ENCODE measurements at places on chromosomes 5 and 9.
A peak's percentile ranks its signal among the peaks of the same experiment; 100 is the strongest.

- no peak for DNase-seq
These were observed 136.5 kb downstream of the CDK5RAP2 start for GRCh38 chr9:120443489-120443888.

DNA sequence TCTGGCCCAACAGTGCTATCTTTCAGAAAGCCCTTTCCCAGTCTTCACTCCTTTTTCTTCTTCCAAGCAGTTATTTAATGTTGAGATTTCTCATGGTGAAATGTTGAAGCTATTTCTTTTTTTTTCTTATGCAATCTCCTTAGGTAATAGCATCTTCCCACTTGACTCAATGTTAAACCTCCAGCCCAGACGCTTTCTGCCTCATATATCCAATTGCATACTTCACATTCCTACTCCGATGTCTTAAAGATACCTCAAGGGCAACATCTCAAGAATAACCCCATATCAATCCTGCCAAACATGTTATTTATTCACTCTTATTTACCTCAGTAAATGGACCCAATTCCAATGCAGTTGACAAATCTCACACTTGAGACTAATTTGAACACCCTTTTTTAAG, 187.3 kb downstream of the CDH12 start:
- DNase-seq: no peak

DNA sequence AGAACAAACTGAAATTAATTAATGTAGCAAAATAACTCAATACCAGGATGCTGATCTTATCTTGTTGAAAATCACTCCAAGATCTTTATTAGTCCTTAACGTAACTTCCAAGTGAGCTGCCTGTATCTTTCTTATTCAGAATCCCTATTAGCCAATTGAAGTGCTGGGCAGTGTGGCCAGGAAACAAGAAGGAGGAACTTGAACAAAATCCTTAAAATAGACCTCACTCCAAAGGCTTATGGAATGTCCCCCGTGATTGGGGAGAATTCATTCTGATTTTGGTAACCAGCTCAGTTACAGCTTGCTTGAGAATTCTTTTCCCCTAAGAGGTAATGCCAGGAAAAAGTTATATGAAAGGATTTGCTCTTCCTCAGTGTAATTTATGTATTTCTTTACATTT, 171.0 kb downstream of the DEPDC1B start:
- no peak for DNase-seq

DNA sequence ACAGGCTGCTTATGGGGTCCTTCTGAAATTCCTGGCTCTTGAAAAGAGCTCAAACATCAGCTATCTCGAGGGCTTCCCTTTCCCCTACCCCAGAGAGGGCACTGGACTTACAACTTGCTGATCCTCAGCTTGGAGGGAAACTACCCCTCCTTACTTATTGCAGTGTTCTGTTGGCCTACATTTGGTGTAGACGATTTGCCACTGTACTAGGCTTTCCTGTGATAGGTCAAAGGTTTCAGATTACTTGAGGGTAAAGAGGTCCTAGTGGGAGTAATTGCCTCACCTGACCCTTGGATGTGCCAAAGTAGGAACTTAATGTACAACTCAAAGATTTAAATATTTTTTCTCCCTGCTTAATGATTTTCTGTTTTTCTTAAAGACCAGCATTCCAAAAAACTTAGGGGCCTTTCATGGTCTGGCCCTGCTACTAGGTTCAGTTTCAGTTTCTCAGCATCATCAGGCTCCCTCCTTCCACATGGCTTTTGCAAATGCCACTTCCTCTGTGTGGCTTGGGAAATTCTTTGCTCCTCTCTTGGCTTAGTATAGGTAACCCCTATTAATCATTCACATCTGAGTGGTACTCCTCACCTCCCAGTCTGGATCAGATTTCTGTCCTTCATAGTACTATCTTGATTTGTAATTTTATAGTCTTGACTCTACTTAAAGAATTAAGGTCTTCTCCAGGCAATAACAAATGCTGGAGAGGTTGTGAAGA, 32.4 kb downstream of the CYSTM1 start:
- DNase-seq: no peak

- no peak for DNase-seq
These were observed 108.4 kb upstream of the DHFR start for GRCh38 chr5:80763211-80763610.

GRCh38 chr9:136619742-136620440, 42.8 kb upstream of the EGFL7 start:
- DNase-seq: no peak

GRCh38 chr5:143605403-143606005, 202.0 kb upstream of the NR3C1 start:
- DNase-seq: no peak

GRCh38 chr9:79689576-79689975, 117.8 kb downstream of the TLE4 start:
- no peak for DNase-seq

DNA sequence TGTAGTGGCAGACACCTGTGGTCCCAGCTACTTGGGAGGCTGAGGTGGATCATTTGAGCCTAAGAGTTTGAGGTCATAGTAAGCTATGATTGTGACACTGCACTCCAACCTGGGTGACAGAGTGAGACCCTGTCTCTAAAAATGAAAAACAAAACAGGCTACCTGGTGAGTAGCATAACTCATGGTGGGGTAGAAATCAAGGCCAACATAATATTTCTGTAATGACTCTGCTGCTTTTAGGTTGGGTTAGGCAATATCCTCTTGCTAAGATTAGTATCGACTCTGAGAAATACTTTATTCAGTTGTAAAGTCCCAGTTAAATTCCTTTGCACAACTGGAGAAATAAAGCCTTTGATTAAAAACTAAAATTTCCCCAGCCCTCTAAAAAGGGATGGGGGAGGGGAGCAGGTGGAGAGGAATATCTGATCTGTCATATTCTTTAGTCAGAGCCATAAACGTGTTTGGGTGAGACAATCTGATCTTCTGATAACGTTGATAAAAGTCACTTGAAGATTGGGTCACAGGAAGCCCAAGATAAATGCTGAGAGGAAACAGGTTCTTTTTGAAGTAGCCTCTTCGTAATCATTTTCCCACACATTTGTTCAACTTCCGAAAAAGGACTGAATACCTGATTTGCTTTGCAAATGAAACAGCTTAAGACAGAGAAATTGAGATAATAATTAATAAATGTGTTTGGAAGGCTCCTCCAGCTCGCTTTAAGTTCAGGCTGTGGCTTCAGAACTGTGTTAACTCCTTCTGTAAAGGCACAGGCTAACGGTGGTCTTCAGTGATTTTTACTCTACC, 14.9 kb downstream of the IL4 start:
- DNase-seq: no peak

GRCh38 chr5:6454628-6455053, 6.0 kb downstream of the UBE2QL1 start:
- no peak for DNase-seq

GRCh38 chr9:18474783-18475182, 830 bp downstream of the ADAMTSL1 start:
- DNase-seq: no peak

- no peak for DNase-seq
These were observed 17.9 kb upstream of the FBP1 start for GRCh38 chr9:94657021-94657725.

DNA sequence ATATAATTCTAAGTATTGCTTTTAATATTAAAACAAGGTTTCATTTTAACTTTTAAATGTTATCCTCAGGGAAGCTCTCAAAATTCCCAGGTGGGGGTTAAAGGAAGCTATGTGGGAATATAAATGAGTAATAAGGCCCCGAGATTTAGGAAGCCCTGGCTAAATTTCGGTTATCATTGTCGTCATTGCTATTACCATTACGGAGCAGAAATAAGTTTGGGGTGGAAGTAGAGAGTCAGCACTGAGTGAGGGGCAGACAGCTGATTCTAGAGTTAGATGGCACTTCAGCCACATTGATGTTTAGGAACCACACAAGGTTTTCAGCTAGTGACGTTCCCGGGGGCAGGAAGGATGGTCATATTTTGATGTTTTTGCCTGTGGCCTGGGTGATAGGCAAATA, 74.9 kb downstream of the NREP start:
- no peak for DNase-seq

- no peak for DNase-seq
These were observed 79.4 kb downstream of the SFXN1 start for GRCh38 chr5:175557778-175558177.

- DNase-seq: no peak
These were observed 12.8 kb upstream of the SRP19 start for GRCh38 chr5:112848116-112848811.

DNA sequence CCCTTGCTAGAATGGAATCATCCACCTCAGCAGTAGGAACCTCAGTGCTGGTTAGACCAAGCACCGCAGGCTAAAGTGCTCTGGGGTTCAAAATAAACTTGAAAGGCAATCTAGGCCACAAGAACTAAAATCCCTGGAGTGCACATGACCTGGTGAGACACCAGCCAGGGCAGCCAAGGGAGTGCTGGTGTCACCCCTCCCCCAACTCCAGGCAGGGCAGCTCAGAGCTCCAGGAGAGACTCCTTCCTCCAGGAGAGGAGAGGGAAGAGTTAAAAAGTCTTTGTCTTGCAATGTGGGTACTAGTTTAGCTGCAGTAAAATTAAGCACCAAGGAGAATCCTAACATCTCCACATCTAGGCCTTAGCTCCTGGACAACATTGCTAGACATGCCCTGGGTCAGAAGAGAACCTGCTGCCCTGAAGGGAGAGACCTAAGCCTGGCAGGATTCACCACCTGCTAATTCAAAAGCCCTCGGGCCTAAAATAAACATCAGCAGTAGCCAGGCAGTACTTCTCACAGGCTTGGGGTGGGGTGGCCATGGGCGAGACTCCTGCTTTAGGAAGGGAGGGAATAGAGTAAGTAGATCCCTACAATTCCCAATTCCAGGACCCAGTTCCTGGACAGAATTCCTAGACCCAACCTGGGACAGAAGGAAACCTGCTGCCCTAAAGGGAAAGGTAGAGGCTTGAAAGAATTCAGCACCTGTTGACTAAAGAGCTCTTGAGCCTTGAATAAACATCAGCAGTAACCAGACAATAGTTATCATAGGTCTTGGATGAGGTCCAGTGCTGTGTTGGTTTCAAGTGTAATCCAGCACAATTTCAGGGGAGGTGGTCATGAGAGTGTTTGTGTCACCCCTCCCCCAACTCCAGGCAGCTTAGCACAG, 25.8 kb downstream of the UGT3A2 start:
- no peak for DNase-seq

DNA sequence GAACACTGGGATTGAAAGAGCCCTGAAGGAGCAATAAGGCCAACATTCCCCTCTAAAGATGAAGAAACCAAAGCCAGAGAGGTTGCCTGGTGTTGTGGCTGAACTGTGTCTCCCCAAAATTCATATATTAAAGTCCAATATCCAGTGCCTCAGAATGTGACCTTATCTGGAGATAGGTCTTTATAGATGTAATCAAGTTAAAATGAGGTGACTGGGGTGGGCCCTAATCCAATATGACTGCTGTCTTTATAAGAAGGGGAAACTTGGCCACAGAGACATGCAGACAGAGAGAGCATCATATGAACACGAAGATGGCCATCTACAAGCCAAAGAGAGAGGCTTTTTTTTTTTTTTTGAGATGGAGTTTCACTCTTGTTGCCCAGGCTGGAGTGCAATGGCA, 66.9 kb upstream of the PLPP1 start:
- DNase-seq: no peak

DNA sequence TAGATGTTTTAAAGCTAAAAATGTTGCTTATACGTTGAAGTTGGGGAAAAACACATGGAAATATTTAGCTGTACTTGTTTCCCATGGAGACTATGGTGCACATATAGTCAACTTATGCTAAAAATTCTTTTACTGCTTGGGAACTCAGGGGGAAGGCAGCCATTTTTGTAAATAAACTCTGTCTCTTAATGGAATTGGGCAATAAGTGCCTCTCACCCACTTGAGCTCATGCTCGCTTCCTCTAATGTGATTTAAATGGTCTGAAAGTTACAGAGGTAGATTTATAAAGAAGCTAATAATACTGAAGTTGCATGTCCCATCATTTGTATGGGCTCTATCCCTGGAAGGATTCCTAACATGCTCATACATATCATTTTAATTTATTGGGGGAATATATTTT, 523.8 kb downstream of the RASEF start:
- DNase-seq: no peak

- no peak for DNase-seq
These were observed 290.2 kb upstream of the KLF4 start for GRCh38 chr9:107779731-107780130.

GRCh38 chr5:172586125-172587060, 54.7 kb upstream of the NEURL1B start:
- no peak for DNase-seq

DNA sequence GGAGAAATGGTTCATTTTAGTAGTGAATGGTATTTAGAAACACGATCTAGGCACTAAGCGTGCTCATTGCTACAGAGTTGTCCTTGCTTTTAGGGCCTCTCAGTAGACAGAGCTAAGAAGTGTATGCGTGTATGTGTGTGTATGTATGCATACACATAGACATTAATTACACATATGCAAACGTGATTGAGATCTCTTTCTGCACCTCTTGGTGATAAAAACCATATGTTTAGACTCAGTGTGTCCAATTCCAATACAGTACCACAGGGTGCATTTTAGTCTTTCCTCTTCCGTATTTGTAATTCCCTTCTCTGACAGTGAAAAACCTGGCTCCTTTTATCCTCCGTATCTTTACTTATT, 13.1 kb downstream of the TRIO start:
- DNase-seq: no peak

GRCh38 chr9:85417674-85418073, 324.1 kb downstream of the AGTPBP1 start:
- DNase-seq: no peak

GRCh38 chr5:157312492-157312891, 46.6 kb downstream of the CYFIP2 start:
- peak; percentile 33 for DNase-seq

DNA sequence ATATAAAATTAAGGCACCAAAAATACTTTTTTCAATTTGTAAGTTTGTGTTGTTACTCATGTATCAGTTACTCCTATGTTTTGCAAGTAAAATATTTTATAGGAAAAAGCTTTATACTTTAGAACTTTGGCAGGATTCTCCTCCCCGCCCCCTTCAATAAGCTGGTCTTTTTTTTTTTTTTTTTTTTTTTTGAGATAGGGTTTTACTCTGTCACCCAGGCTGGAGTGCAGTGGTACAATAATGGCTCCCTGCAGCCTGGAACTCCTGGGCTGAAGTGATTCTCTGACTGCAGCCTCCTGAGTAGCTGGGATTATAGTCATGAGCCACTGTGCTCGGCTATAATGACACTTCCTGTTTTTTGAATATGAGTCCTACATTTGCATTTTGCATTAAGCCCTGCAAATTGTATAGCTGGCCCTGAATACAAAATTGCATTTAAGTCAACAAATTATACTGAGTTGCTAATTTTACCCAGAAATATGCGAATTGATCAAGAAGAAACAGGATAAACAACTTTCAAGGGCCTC, 192.9 kb downstream of the PIK3R1 start:
- no peak for DNase-seq

DNA sequence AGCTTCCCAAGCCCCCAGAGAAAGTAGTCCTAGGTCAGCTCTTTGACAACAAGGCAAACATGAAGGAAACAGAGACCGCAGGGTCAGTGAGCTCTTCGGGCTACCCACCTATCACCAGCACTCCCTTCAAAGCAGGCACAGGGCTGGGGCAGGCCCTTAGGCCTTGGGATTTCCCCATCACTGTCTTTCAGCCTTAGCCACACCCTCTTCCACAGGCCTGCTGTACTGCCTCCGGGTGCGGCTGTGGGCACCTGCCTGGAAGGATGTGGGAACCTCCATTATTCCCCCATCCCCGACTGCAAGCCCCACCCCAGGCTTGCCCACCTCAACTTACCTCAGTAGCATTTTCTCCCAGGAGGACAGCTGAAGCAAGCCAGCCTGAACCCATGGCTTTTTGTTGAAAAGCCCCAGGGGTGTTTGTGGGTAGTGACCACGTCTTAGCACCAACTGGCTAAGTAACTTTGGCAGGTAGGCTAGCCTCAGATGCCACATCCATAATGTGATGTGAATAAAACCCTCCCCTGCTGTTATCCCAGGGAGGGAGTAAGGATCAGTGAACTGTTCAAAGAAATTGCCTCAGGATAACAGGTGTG, 100.2 kb downstream of the PIK3R1 start:
- peak; percentile 10 for DNase-seq

Data from stimulated activated CD4-positive, alpha-beta T cell treated with anti-CD3 and anti-CD28 coated beads, Interleukin-15, amount 100 ng/mL, for 1 hour (primary cell).